ENCODE measurements at places on chromosomes 11 and 22.

DNA sequence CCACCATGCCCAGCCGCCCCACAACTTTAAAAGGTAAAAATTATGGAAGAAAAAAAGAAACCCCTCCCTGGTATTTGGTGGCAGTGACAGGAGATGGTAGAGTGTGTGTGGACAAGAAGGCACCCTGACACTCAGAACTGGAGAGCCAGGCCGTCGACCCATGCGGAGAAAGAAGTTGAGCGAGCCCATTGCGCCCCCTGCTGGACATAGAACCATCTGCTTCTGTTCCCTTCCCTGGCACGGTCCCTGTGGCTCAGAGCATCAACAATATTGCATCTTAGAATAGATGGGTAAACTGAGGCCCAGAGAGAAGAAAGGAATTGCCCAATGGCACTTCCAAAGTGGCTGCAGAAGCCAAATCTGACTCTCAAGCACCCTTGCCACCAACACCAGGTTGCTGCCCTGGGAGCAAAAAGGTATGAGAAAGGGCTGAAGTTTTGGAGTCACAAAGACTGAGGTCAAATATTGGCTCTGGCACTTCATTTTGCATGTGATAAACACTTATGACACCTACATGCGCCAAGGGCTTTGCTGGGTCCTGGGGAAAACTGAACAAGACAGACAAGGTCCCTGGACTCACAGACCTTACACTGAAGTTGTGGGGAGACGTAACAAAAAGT lies 8.6 kb downstream of the MRPL11 start:
- peak; percentile 85 for DNase-seq

- DNase-seq, result peak; percentile 73
Observed at GRCh38 chr11:94623120-94623735, 56.1 kb downstream of the PIWIL4 start.

- no peak for DNase-seq
Observed at GRCh38 chr11:45300715-45301114, 14.6 kb upstream of the SYT13 start.

GRCh38 chr22:38796262-38796957 lies 2.5 kb upstream of the DNAL4 start:
- DNase-seq, result no peak

GRCh38 chr11:80849253-80849652 lies 1408.4 kb upstream of the TENM4 start:
- no peak for DNase-seq

GRCh38 chr11:104105155-104105554 lies 58.8 kb downstream of the PDGFD start:
- no peak for DNase-seq

- no peak for DNase-seq
Observed at GRCh38 chr11:26987272-26987671, 6.6 kb upstream of the FIBIN start.

- no peak for DNase-seq
Observed at GRCh38 chr22:18056161-18056666, 21.6 kb upstream of the PEX26 start.

GRCh38 chr11:36431429-36432092 lies 78.5 kb downstream of the TRAF6 start:
- no peak for DNase-seq

DNA sequence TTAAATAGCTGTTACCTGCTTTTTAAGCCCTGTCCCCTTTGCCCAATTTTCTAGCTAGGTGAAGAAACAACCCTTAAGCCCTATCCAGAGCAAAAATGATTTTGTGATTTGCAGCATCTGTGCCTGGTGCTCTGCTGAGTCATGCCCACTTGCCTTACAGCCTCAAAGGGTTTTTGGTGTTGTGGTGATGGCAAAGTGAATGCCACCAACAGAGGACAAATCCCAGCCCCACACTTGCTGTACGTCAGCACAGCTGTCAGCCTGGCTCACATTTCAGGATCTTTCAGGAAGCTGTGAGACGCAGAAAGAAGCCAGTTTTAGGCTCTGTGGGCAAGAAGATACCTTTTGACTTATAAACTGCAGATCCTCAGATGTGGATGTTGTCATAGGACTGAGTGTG lies 401.7 kb downstream of the TENM4 start:
- no peak for DNase-seq

- DNase-seq, result no peak
Observed at GRCh38 chr11:57370251-57370650, 10.7 kb downstream of the PRG3 start.

GRCh38 chr11:61891331-61892084 lies at the start of gene FADS3:
Gene FADS3, minus strand, starts transcription at chr11:61891545. Its CDS starts 164 bp downstream, at chr11:61891381.
- peak; percentile 81 for DNase-seq

DNA sequence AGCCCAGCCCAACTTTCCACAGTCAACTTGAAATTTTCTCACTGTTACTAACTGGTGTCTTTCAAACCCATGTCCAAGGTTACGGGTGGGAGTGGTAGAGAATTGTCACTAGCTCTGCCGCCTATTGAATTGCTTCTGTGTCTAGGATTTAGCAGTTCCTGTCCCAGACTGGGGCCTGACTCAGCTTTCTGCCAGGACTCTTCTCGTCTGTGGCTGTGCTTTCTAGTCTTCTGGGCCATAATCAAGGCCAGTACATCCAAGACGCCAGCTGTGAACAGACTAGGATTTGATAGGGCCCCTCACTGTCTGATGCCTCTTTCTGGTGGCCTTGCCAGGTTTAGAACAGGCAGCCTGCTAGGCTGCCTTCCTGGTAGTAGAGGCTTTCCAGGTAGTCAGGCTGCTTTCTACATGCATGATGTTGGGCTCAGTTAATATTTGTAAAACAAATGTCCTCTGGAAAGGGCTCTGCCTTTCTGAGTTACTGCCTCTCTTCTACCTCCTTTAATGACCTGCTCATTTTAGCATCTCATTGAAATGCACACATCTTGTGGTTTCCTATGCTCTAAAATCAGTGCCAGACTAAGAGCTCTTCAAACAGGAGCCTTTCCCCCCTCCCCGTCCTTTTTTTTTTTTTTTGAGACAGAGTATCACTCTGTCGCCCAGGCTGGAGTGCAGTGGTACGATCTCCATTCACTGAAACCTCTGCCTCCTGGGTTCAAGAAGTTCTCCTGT lies 13.1 kb upstream of the HIKESHI start:
- DNase-seq, result no peak

- DNase-seq, result no peak
Observed at GRCh38 chr11:106311531-106312230, 234.2 kb downstream of the AASDHPPT start.

GRCh38 chr11:12019337-12019736 lies 10.9 kb upstream of the DKK3 start:
- no peak for DNase-seq

GRCh38 chr11:57421805-57422204 lies 5.1 kb downstream of the SLC43A3 start:
- no peak for DNase-seq

GRCh38 chr11:16363706-16364105 lies 7.4 kb upstream of the SOX6 start:
- DNase-seq, result no peak

DNA sequence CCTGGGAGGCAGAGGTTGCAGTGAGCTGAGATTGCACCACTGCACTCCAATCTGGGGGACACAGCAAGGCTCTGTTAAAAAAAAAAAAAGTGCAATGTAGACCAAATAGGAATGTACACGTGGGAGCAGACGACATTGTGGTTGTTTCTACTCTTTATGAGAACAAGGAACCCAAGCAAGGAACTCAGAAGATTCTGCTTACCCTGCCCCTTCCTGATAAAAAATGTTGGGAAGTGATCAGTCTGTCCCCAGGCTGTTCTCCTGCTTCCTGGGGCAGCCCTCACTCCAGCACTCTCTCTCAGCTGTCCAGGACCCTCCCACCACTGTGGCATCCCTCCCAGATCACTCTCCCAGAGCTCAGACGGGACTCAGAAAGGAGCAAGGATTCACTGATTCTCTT lies 31.8 kb downstream of the SLCO2B1 start:
- no peak for DNase-seq
